ENCODE measurements at places on chromosomes 6 and 20. TPM values are rescaled to one million over a fixed set of nuclear protein-coding genes. Genes with fewer than 3 reads are reported as not detected.

DNA sequence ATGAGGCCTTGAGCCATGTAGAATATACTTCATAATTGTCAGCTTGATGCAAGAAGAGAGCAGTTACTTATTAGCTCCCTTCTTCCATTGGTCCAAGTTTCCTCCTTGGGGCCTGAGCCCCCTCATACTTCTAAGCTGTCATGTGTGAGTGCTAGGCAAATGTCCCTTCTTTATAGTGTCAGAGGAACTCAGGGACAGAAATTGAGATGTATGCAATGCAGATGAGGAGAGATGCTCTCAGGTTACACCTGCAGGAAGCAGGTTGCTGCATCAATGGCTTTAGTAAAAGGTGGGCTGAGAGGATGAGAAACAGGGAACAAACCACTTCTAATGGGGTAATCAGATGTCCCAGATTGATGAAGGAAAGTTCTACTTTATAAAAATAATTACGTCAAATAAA is 6.7 kb upstream of the PDSS2 start:
- no peak for DNase-seq
- no peak overlapping the region for H3K27ac ChIP-seq
- no peaks in the 10 kb centered on the region for H3K36me3 ChIP-seq
- no peaks in the 10 kb centered on the region for H3K27me3 ChIP-seq

- H3K27me3 ChIP-seq, result no peaks in the 10 kb centered on the region
- peak overlapping the region; percentile 63 for H3K27ac ChIP-seq
- DNase-seq, result peak; percentile 87
- H3K4me3 ChIP-seq, result peak overlapping the region; percentile 20
- no peaks in the 10 kb centered on the region for H3K36me3 ChIP-seq
- peaks cover 61% of the 10 kb centered on the region for H3K4me1 ChIP-seq
These were observed 5.7 kb downstream of the HELZ2 start for GRCh38 chr20:63568170-63568981.

DNA sequence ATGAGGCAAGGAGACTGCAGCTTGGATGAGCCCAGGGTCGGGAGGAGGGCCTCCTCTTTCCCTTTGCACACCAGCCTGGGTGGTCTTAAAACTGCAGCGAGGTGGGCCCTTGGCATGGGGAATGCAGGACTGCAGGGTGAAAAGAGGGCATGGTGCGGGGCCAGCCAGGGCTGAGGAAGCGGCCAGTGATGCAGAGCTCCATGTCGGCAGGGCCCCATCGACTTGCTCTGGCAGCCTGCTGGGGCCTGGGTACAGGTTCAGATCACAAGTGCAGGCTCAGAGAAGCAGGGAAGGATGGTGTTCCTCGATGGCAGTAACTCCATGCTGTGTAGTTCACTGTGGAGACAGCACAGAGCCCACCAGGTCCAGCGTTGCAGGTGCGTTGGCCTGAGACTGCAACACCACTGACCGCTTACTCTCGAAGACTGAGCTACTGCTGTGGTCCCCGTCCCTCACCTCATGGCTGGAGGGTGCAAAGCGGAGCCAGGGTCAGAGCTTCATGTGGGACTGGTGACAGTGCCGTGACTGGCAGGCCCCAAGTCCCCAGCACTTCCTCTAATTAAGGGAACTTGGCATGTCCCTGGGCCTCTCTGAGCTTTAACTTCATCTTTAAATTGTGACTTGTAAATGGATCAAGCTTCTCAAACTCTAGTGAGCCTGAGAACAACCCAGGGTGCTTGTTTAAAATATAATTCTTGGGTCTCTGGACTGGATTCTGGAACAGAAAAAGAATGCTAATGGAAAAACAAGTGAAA is 223.2 kb downstream of the SYNDIG1 start:
- no peak overlapping the region for H3K27ac ChIP-seq
- peaks cover 19% of the 10 kb centered on the region for H3K4me1 ChIP-seq
- peak; percentile 53 for DNase-seq

DNA sequence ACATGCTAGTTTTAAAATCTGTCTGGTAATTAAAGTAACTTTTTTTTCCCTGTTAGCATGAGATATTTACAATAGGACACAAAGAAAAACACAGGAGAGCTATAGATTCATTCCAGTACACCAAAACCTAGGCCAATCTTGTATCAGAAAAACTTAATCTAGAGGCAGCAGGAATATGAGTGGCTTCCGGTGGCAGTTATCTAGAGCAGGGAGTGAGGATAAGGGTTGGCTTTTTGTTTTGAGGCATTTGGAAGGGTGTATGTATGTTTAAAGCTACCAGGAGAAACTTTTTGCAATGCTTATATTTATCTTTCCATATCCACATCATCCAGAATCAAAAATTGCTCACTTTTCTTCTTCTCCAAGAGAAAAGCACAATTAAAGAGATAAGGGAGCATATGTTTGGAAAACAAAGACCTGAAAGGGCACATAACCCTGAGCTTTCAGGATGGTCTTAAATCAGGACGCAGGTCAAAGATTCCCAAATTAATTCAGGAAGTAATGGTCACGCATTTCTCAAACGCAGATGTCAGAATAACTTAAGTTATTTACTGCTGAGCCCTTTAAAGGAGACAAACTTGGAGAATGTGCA is 13.1 kb downstream of the TFAP2A start:
- no peak overlapping the region for H3K27ac ChIP-seq
- peaks cover 14% of the 10 kb centered on the region for H3K4me1 ChIP-seq
- H3K36me3 ChIP-seq, result no peaks in the 10 kb centered on the region

DNA sequence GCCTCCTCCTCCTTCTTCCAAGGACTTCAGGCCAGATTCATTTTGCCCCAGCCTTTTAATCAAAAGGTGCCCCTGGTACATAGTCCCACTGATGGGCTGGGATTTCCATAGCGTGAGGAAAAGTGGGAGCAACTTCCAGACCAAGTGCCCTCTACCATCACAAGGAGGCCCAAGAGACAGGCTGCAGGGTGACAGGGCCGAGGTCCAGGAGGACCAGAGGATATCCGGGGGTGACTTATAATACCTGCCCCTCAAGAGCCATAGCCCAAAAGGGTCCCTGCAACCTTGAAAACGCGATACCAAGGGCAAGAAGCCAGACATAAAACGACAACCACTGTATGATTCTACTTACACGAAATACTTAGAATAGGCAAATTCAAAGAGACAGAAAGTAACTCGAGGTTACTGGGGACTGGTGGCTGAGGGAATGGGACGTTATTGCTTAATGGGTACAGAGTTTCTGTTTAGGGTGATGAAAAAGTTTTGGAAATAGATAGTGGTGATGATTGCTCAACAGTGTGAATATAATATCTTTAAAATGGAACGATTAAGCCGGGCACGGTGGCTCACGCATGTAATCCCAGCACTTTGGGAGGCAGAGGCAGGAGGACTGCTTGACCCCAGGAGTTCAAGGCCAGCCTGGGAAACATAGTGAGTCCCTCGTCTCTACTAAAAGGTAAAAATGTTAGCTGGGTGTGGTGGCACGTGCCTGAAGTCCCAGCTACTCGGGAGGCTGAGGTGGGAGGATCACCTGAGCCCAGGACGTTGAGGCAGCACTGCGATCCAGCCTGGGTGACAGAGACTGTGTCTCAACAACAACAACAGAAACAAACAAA is 71.9 kb downstream of the NOL4L start:
- no peak overlapping the region for H3K4me3 ChIP-seq
- no peaks in the 10 kb centered on the region for H3K36me3 ChIP-seq
- peaks cover 6% of the 10 kb centered on the region for H3K4me1 ChIP-seq
- no peak for DNase-seq

DNA sequence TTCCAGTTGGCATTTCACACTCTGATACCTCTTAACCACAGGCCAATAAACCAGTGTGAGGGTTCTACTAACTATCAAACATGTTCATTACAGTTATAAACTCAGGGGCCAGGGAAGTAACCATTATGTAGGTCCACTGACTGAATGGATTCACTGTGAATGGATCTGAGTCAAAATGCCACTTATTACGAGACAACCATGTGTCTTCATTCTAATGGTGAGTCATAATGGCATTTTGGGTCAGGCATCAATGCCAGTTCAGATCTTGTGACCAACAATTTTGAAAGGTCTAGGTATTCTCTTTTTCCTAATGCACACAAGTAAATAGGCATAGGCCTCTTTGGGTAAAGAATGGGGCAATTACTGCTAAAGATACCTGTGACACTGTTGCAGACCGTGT is 112.2 kb upstream of the HEY2 start:
- no peak for DNase-seq
- H3K4me1 ChIP-seq, result no peaks in the 10 kb centered on the region
- no peak overlapping the region for H3K4me3 ChIP-seq
- no peaks in the 10 kb centered on the region for H3K27me3 ChIP-seq
- H3K27ac ChIP-seq, result no peak overlapping the region
- no peaks in the 10 kb centered on the region for H3K36me3 ChIP-seq

DNA sequence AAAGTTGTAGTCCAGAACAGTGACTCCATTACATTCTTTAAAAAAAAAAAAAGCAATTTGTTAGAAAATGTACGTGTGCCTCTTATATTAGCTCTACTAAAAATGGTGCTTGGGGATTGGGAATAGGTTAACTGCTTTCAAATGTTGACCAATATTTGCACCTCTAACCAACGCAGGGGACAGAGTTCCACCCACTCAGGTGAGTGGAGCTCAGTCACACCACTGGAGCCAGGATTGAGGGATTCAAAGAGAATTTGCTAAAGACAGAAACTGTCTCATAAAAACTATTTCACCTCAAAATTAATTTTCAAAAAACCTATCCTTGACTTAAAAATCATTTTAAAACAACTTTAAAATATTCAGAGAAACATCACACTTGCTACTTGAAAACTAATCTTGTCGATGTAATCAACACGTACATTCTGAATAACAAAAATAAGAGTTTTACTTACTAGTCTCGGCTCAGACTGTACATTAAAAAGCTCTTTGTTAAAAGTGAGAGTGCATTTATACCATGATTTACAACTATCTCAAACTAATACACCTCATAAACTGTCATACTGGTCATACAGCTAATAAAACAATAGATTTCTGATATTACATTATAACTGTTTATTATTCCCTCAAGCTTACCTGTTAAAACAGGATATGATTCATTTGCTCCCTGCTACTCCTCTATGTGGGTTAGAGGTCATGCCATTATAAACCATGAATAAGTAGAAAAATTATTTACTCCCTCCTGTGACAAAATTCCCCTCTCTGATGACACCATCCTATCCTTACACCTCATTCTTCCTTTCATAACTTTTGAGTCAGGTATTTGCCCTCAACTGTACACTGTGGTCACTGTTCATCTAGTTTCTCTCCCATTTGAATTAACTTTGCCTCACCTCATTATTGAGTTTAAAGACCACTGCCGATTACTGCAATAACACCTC is 88.6 kb downstream of the PDE10A start:
- H3K4me1 ChIP-seq, result peaks cover 14% of the 10 kb centered on the region
- H3K27me3 ChIP-seq, result no peaks in the 10 kb centered on the region
- H3K27ac ChIP-seq, result peak overlapping the region; percentile 5
- DNase-seq, result no peak
- no peak overlapping the region for H3K4me3 ChIP-seq

GRCh38 chr20:62511300-62511914 is 35.6 kb upstream of the GATA5 start:
- H3K27ac ChIP-seq, result no peak overlapping the region
- peaks cover 51% of the 10 kb centered on the region for H3K27me3 ChIP-seq
- H3K4me1 ChIP-seq, result no peaks in the 10 kb centered on the region
- no peak overlapping the region for H3K4me3 ChIP-seq
- no peaks in the 10 kb centered on the region for H3K36me3 ChIP-seq

GRCh38 chr20:10540636-10541493 is 105.8 kb downstream of the SLX4IP start:
- DNase-seq, result no peak
- H3K36me3 ChIP-seq, result no peaks in the 10 kb centered on the region
- no peak overlapping the region for H3K4me3 ChIP-seq
- peaks cover 21% of the 10 kb centered on the region for H3K4me1 ChIP-seq

DNA sequence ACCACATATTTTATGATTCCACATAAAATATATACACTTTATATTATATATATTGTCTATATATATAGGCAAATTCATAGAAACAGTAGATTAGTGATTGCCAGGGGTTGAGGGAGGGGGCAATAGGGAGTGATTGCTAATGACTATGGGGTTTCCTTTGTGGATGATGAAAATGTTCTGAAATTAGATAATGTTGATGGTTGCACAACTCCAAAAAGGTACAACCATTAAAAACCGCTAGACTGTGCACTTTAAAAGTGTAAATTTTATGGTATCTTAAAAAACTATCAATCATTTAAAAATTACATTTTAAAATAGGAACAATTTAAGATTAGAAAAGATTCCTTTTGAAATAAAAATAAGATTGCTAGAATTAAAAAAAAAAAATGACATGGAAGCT is 23.8 kb upstream of the CEP85L start:
- no peak overlapping the region for H3K4me3 ChIP-seq
- H3K27ac ChIP-seq, result no peak overlapping the region

- H3K4me1 ChIP-seq, result no peaks in the 10 kb centered on the region
- no peak overlapping the region for H3K4me3 ChIP-seq
- H3K36me3 ChIP-seq, result no peaks in the 10 kb centered on the region
- no peak for DNase-seq
These were observed 690.6 kb downstream of the EPM2A start for GRCh38 chr6:145044641-145045246.

GRCh38 chr6:125930765-125931418 is 25.7 kb upstream of the HINT3 start:
- H3K4me3 ChIP-seq, result no peak overlapping the region
- H3K4me1 ChIP-seq, result no peaks in the 10 kb centered on the region
- DNase-seq, result no peak
- H3K36me3 ChIP-seq, result peaks cover 60% of the 10 kb centered on the region
- no peak overlapping the region for H3K27ac ChIP-seq
- no peaks in the 10 kb centered on the region for H3K27me3 ChIP-seq

GRCh38 chr6:75882734-75883133 is 133.7 kb downstream of the MYO6 start:
- peaks cover 4% of the 10 kb centered on the region for H3K36me3 ChIP-seq
- no peak overlapping the region for H3K4me3 ChIP-seq
- H3K27ac ChIP-seq, result no peak overlapping the region
- H3K27me3 ChIP-seq, result no peaks in the 10 kb centered on the region
- DNase-seq, result no peak

GRCh38 chr20:2858591-2858990 is 14.7 kb upstream of the PTPRA start:
- no peaks in the 10 kb centered on the region for H3K4me1 ChIP-seq
- H3K4me3 ChIP-seq, result no peak overlapping the region
- no peak for DNase-seq
- H3K27ac ChIP-seq, result no peak overlapping the region
- peaks cover 20% of the 10 kb centered on the region for H3K36me3 ChIP-seq

DNA sequence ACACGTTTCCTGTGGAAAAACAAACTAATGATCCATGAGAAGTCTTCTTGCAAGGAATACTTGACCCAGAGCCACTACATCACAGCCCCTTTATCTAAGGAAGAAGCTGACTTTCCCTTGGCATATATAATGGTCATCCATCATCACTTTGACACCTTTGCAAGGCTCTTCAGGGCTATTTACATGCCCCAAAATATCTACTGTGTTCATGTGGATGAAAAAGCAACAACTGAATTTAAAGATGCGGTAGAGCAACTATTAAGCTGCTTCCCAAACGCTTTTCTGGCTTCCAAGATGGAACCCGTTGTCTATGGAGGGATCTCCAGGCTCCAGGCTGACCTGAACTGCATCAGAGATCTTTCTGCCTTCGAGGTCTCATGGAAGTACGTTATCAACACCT is 35.4 kb downstream of the GCNT2 start:
- H3K27ac ChIP-seq, result no peak overlapping the region
- H3K4me1 ChIP-seq, result peaks cover 10% of the 10 kb centered on the region
- no peaks in the 10 kb centered on the region for H3K27me3 ChIP-seq
- no peaks in the 10 kb centered on the region for H3K36me3 ChIP-seq
- no peak for DNase-seq
- H3K4me3 ChIP-seq, result no peak overlapping the region

PXMP4 gene
- 7.1 TPM for total RNA-seq

RBPJL gene
- not detected for total RNA-seq

PARD6B gene
- 7.5 TPM for total RNA-seq

CDKN1A gene
- 38.1 TPM for total RNA-seq

HLA-DRA gene
- 1,835 TPM for total RNA-seq
